Activated naive CD4-positive, alpha-beta T cell treated with anti-CD3 and anti-CD28 coated beads for 36 hours (primary cell): ENCODE measurements at places on chromosomes 12 and 14.

DNA sequence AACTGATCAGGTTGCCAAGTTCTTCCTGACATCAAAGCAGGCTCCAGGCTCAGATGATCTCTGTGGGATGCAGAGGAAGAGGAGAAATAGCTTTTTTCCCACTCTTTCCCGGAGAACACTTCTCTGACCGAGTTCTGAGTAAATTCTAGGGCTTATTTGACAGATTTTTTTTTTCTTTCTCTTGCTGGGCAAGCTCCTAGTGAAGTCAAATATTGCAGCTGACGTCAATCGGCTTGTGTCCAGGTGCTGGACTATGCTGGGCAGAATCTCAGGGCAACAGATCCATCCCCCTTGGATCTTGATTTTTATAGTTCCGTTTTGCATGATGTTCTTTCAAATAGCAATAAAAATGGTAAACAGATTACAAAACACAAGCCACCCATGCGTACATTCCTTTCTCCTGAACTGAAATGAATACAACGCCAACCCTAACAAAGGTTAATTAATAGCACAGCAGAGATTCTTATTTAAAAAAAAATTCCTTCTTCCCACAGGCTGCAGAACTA lies 182.2 kb downstream of the NOVA1 start:
- no peak for DNase-seq

- DNase-seq, result peak; percentile 32
Observed at GRCh38 chr14:24483604-24484252, 24.3 kb downstream of the CMA1 start.

DNA sequence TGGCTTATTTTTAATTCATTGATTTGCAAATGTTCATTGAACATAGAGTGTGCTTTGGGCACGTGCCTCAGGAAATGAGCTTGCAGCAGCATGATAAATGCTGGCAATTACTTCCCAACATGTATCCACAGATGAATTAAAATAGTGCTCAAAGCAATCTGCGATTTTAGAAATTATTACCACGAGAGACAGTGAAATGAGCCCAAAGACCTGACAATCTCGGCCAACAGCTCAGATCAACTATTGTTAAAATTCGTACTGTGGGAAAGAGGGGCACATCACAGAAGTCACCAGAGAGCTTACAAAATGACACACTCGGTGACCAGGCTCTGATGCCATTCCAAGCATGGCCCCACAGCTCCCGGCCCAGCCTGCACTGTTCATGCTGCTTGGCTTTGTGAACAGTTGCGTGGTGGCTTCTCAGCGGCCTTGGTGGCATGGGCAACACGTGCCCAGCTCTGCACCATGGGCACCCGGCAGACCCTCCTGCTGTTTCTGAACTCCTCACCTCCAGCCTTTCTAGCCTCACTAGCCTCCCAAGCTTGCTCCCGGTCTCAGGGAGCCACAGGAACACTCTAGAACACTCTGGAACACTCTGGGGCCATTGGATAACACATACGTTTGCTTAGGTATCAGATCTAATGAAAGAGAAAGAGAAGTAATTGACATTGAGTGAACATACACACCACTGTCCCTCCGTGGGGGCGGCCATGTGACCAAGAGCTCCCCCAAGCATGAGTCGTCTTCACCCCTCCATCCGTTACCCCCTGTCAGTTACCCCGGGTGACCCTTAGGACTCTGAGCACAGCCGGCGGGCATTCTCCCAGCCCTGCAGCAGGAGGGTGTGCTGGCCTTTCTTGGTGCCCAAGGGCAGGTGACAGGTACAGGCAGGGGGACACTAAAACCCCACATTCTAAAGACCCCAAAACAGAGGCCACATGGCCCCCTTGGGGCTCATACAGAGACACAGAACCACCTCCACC lies 28.0 kb downstream of the RIMBP2 start:
- DNase-seq, result no peak

DNA sequence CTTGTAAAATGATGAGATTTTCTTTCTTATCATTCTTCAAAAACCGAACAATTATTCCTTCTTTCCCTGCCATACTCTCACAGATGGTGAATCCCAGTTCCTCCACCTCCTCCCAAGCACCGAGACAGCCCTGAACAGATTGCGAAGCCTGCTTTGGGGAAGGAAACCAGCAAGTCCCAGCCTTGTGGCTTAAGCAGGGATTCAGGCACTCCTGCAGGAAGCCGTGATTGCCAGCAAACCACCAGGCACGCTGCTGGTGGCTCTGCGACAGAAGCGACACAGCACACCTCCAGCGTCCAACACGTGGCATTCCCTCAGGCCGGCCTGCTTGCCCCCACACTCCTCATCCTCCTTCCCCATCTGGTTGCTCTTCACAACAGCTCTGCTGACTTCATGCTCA lies 237.7 kb downstream of the GXYLT1 start:
- DNase-seq, result no peak

- no peak for DNase-seq
Observed at GRCh38 chr14:64870160-64870559, 9.5 kb downstream of the SPTB start.

DNA sequence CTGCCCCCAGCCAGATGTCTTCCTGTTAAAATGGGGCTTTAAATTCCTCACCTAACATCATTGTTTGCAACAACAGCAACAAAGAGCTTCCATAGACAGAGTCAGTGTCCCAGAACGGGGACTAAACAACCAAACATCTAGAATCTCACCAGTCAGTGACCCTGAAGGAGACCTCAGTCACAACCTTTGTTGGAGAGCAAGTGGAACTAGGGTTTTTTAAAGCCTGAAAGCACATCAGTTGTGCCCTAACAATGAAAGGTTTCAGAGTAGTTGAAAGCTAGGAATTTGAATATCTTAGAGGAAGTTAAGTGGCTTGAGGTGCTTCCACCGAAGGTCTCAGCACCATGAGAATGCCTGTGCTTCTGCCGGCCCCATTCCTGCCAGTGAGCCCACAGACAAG lies 5.0 kb upstream of the ALDH2 start:
- no peak for DNase-seq

DNA sequence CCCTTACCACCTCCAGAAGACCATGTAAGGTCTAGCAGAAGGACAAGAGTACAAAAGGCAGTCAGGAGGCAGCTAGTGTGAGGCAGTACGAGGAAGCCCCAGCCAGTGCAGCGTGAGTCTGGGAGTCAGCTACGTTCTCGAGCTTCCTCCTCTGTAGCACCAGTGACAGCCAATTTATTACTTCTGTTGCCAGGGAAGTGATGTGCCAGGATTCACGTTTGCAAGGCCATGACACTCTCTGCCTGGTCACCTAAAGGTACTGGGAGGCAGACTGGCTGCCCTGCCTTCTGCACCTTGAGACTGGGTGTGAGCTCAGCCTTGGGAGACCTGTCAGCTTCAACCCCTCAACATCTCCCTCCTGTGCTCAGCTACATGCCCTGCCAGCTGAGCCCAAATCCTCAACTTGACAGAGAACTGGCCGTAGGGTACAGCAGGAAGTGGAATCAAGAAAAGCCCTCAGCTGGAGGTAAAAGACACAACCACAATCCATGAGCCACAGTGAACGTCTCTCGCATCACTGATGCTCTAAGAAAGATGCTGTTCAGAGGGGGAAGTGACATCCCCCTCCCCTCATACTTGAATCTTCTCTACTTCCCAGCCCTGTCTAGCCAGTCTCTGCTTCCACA lies 182.5 kb upstream of the RGS6 start:
- no peak for DNase-seq
